Neural progenitor cell (in vitro differentiated cells): ENCODE measurements at places on chromosomes 3 and 15. TPM values are rescaled to one million over a fixed set of nuclear protein-coding genes. Genes with fewer than 3 reads are reported as not detected.

DNA sequence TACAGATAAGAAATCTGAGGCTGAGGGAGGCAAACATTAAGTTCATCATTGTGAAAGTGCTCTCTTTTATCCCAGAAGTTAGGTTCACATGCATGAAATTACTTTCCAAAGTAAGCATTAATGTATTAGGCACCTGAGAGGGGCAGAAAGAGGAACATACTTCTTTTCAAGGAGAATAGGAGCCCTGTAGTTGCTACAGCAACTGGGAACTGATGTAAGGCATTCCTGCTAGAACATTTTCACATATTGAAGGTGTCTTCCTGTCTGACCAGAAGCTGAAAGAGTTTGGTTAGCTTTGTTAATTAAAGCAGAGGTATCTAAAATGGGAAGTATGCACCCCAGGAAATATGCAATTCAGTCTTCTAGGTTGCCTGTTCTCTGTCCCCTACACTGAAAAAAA, 65.5 kb upstream of the ZBTB20 start:
- no peak for DNase-seq

DNA sequence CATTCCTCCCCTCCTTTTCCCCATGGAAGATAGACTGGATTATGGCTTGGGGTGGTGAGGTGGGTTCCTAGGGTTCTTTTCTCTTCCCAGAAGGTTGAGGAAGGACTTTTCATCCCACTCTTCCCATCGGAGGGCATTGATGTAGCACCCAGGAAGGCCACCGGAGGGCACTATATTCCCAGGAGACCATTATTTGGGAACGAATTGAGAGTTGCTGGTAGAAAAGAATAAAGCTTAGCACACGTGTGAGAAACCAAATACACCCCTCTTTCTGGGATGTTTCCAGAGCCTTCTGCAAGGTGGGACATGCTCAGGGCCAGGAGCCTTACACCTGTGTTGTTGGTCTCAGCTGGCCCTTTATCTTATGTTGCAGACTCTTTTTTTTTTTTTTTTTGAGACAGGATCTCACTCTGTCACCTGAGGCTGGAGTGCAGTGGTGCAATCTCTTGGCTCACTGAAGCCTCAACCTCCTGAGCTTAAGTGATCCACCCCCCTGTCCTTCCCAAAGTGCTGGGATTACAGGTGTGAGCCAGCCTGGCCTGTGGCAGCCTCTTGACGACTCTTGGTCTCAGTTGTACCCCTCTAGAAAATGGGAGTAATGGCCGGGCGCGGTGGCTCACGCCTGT, 6.3 kb upstream of the CDC25A start:
- DNase-seq: peak; percentile 80

GRCh38 chr3:33645060-33645647, 72.9 kb downstream of the CLASP2 start:
- peak; percentile 12 for DNase-seq

DNA sequence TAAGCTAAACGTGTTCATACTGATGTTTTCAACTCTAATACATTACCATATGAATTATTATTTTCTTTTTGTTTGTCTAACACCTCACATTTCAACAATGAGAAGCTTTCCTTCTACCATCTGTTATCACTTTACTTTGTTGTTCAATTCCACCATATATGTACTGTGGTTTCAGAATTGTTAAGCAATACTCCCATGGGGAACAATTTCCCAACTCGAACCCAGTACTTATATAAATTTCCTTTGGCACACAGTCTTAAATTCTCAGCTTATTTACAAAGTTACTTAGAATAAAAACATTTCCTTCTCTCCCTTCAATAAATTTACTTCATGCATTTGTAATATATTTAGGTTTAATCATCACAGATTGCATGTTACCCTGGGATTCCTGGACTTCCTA, 1764.4 kb downstream of the OTOL1 start:
- no peak for DNase-seq

- no peak for DNase-seq
Measured at GRCh38 chr15:66216806-66217205, 36.7 kb downstream of the MEGF11 start.

DNA sequence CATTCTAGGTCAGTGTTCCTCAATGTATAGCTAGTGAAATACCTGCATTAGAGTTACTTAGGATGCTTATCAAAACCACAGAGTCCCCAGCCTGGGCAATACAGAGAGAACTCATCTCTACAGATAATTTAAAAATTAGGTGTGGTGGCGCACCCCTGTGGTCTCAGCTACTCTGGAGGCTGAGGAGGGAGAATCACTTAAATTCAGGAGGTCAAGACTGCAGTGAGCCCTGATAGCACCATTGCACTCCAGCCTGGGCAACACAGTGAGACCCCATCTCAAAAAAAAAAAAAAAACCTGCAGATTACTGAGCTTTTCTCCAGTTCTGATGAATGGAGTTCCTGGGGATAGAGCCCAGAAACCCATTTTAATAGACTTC, 10.1 kb upstream of the MINDY2 start:
- no peak for DNase-seq

- DNase-seq: no peak
Measured at GRCh38 chr3:38992117-38992760, 59.5 kb downstream of the SCN11A start.

DNA sequence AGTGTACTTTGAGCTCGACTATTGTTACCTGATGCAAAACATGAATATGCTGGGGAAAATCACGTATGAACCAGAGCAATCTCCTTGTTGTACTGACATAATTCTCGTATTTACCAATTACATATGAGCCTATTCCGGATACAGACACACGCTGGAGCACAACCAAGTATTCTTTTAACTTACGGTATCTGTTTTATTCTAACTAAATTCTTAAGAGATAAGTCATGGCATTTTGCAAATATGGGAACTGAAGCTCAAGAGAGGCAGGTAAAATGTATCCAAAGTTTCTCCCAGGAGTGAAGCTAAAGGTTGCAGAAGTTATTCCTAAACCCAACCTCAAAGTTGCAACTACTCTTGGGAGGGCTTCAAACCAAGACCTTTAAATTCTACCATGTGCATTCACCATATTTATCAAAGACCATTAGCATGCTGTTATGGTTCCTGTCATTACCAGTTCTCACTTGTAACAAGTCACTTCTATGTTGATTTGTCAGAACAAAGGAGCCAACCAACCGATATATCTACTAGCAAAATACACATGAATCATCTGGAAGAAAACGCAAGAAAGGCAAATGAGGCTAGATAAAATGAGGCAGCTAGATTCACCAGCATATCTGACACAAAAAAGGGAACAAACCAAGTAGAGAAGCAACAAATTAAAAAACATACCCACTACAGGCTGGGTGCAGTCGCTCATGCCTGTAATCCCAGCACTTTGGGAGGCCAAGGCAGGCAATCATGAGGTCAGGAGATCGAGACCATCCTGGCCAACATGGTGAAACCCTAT, 17.8 kb downstream of the TBL1XR1 start:
- no peak for DNase-seq

DNA sequence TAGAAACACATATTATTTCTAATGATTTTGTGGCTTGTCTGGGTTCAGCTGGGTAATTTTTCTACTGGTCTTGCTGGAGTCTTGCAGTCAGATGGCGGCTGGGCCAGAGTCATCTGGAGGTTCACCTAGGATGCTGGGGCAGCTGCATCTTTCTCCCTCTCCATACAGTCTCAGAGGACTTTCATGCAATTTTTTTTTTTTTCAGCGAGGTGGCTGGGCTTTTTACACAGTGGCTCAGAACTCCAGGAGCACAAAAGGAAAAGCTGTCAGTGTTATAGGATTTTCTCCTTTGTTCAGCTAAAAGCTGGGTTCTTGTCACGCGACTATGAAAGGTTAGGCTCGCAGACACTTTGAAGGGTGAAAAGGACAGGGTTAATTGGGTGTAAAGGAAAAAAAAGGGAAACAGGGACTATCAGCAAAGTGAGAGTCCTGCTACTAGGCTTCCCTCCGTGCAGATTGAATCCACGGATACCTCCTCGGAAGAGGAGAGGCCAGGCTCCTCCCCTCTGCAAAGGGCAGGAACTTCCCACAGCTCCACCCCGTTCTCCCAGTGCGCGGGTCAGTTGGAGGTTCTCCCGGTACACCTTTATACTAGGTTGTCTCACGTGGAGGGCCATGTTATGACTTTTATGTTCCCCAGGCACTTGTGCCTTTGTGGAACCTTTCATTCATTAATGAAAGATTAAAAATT, 44.3 kb downstream of the ADGRG7 start:
- DNase-seq: peak; percentile 60

GRCh38 chr15:74954515-74954914, 2.1 kb downstream of the RPP25 start:
- DNase-seq: peak; percentile 38

DNA sequence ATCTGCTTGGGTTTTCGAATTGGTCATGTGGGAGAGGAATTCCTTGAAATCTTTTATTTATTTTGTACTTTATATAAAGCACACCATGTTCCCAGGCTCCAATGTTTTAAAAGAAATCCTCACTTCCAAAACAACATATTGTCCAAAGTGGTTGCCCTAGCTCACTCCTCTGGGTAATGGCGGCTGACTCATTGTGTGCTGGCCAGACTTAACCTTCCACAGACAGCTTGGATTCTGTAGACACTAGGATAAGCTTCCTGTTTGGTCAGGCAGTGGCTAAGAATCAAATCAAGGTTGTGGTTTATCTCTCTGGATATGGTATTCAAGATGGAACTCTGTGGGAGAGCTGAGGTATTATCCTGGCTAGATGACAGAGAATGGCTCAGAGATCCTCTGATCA, 55.8 kb upstream of the FAM98B start:
- DNase-seq: no peak

DNA sequence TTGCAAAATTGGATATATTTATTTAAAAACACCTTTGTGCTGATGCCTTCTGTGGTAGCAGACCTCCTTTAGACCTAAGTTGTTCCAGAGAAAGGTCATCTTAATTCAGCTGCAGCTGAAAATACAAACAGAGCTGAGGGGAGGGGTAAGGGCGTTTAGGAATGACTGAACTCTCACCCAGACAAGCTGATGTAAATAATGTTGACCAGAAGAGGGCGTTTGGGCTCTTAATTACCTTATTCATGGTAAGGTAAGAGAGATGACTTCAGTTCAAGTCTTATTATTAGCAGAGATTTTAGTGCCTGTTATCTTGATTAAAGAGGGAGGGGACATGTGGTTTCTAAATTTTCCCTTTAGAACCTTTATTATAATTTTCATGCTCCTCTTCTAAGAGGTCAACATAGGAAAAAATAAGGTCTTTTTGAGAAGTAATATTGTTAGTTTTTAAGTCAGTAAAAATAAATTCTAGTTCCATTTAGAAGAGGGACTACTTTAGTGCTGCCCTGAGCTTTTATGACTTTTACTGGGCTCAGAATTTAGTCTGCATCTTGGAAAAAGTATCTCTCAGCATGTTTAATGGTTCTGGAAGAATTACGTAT, 46.3 kb downstream of the GPR171 start:
- DNase-seq: peak; percentile 85

GRCh38 chr3:107899990-107900651, 190.7 kb downstream of the CD47 start:
- DNase-seq: no peak

DNA sequence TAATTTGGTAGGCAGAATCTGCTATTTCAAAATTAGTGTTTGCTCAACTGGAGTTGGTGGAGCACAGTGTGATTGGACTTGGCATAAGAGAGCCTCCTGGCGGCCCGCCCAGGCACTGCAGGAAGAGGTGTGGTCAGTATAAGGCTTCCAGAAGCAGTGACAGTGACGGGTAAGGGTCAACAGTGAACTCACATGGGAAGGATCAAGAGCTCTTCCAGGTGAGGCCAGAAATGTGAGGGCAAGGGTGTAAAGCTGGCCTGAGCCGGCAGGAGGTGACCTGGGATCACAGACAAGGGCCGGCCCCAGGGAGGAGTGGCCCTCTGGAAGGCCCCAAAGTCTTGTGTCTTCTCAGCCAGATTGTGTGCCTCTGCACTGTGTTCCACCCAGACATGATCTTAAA, 93.2 kb upstream of the RNF7 start:
- peak; percentile 65 for DNase-seq

DNA sequence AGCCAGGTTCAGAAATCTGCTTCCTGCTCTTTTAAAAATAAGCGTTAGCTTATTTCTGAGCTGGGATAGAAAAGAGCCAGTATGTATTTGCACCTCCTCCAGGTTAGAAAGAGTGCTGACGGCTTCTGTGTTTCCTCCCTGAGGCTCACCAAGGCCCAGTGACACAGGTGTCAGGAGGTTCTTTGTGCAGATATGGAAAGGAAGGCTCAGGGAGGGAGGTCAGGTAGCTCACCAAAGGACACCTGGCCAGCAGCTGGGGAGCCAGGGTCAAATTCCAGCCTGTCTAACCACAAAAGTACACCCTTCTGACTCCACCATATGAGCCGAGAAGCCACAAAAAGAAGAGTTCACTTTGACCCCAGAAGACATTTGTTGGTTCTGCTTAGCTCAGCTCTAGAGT, 201.0 kb upstream of the WNT5A start:
- DNase-seq: no peak

DNA sequence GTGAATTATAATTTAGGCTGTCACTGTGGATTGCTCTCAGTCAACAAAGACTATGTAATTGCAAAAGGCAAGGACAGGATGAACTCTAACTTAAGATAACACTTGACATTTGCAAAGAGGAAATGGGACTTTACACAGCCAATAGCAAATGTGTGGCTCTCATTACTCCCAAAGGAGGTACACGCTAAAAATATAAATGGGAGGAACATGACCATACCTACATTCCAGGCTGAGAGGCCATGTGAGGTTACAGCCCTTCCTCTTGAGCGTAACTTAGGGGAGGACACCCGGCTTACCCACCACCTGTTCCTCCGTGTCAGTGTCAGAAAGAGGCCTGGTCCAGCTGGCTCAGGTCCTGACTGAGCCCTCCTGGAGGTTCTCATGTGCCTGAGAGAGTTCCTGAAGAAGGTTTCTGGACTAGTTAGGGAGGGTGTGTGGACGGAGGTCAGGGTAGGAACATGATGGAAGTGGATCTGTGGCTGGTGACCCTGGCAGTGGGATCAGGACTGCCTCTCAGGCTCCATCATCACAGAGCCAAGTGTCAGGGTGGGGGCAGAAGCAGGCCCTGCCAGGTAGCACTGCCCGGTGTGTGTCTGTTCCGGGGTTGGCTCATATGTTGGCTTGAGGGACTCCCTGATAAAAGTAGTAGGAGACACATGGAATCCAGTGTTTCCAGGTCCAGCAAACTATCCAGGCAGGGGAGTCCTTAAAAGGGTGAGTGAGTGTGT, 7.9 kb downstream of the POPDC2 start:
- DNase-seq: no peak

DNA sequence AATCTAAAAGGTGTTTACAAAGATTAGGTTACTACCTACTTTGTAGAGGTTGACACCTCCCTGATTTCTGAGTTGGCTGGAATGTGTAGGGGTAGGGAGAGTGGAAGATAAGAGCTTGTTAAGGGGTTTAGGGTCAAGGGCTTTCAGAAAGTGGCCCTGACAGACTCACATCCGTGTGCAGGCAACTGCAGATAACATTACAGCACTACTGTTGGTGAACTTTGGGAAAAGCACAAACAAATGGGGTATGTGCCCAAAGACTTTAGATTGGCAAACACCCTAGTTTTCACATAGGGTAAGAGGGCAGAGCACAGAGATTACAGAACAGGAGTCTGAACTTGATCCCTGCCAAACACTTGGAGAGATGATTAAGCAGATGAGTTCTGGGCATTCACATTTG, 375.7 kb downstream of the EPHB1 start:
- no peak for DNase-seq

CELF6 gene
- total RNA-seq: 0.19 and 0.95 TPM in 2 replicates

ZDHHC23 gene
- total RNA-seq: 1.7 and 2.4 TPM in 2 replicates

NR2E3 gene
- 0.28 TPM in 1 of 2 replicates, not detected in the other for total RNA-seq

APH1B gene
- 2.7 and 4.0 TPM in 2 replicates for total RNA-seq

TRPC1 gene
- total RNA-seq: 36.4 and 45.1 TPM in 2 replicates

SMCO1 gene
- not detected in 2 replicates for total RNA-seq
